ENCODE measurements at places on chromosomes 1 and 21.

DNA sequence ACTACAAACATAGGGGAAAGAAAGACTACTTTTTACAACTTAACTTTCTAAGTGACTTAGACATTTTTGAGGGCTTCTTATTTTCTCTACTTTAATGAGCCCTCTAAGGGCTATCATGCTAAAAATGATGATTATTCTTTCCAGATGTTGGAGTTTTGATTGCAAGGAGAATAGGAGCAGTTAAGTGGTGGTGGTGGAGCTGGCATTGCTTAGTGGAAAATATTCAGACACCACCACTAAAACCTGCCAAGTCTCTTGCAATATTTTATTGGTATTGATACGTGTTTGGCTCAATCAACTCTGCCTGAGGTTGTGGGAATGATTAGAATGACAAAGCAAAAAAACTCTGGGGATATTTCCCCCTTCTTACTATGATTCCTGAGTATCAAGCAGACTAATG lies 82.6 kb upstream of the PTGFR start:
- peak; percentile 92 for DNase-seq

GRCh38 chr1:87820668-87821334 lies 492.1 kb downstream of the LMO4 start:
- no peak for DNase-seq

DNA sequence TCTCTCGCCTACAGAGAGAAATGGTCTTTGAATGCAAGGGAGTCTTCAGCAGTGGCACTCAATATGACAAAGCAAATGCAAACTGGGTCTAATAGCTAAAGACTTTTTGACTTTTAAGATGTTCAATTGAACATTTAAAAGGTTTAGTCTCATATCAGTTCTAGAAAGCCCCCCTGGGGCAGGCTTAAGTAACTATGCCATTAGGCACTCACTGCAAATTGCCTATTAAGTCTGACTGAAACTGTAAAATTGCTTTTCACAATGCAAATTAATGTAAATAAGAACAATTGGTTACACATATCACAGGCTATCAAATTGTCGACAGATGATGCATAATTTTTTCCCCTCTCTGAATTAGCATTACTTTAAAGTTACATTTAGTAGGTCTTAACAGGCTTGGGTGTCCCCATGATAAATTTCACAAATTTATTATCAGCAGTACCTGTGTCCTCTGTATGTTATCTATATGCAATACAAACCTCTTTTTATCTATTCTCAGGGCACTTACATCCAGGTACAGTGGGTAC lies 329.1 kb downstream of the LRRIQ3 start:
- DNase-seq = no peak

DNA sequence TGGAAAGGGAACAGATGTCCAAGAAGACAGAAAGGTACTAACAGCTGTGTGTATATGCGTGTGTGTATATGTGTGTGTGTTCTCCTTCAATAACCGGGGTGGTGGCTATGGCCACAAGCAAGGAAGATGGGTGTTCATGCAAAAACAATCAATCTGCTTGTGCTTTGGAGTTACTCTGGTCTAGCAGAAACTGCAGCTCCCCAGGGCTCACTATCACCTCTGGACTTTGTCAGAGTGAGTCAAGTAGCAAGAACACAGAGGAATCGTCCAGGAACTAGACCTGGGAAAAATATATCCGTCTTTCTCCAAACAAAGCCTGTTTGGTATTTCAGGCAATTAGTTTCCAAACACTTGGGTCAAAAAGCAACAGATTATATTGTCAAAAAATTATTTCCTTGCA lies 68.6 kb downstream of the GNG12 start:
- DNase-seq = no peak

- DNase-seq = no peak
These were observed 35.3 kb downstream of the ACOT11 start for GRCh38 chr1:54583307-54583686.

GRCh38 chr1:3188150-3188971 lies 119.4 kb downstream of the PRDM16 start:
- no peak for DNase-seq

- peak; percentile 31 for DNase-seq
These were observed 1.2 kb upstream of the ZBTB40 start for GRCh38 chr1:22450351-22451021.

- no peak for DNase-seq
These were observed 55.2 kb downstream of the PRDM16 start for GRCh38 chr1:3124246-3124645.

- DNase-seq = no peak
These were observed 4.1 kb upstream of the TPRG1L start for GRCh38 chr1:3620708-3621107.

GRCh38 chr1:243325305-243325890 lies 69.6 kb downstream of the SDCCAG8 start:
- DNase-seq = peak; percentile 57

GRCh38 chr1:31607360-31607759 lies 10.1 kb upstream of the HCRTR1 start:
- no peak for DNase-seq

- no peak for DNase-seq
These were observed 39.3 kb upstream of the RGS18 start for GRCh38 chr1:192118881-192119405.

DNA sequence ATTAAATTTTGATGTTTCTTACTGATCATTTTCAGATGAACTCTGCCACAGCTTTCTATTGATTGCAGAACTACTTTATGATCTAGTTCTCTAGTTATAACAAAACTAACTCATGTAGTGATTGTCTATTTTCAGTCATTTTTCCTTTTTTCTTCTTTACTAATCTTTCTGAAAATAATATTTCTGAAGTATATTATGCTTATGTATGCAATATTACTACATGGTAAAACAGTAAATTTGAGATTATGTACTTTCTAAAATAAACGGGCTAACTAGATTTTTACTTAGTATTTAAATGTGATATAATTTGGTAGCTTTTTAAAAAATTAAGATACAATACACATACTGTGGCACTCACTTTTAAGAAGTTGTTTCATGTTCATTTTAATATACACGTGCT lies 7.6 kb downstream of the TSNAX start:
- no peak for DNase-seq

DNA sequence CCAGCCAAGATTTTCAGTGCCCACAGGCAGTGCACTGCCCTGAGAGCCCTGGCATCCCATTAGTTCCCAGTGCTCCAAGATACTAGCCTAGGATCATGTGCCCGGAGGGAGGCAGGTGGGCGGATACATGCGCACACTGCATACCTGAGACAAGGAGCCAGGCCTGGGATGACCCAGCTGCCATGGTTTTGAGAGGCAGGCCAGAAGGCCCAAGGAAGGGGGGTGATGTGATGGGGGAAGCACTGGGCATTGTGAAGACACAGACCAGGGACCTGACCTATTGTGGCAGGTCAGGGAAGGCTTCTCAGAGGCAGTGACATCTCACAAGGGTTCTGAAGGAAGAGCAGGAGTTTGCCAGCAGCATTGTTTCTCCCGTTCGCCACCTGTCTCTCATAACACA lies 3.6 kb downstream of the ZC3H12A start:
- no peak for DNase-seq

- peak; percentile 85 for DNase-seq
These were observed 90.4 kb downstream of the SLC45A1 start for GRCh38 chr1:8408151-8408839.

GRCh38 chr1:116391185-116391584 lies 18.1 kb downstream of the ATP1A1 start:
- DNase-seq = no peak

GRCh38 chr1:41807390-41807789 lies 111.3 kb downstream of the HIVEP3 start:
- no peak for DNase-seq

- no peak for DNase-seq
These were observed 7.0 kb downstream of the OR14I1 start for GRCh38 chr1:248695451-248696132.

GRCh38 chr1:230875370-230875769 lies 7.0 kb upstream of the C1orf198 start:
- DNase-seq = no peak

DNA sequence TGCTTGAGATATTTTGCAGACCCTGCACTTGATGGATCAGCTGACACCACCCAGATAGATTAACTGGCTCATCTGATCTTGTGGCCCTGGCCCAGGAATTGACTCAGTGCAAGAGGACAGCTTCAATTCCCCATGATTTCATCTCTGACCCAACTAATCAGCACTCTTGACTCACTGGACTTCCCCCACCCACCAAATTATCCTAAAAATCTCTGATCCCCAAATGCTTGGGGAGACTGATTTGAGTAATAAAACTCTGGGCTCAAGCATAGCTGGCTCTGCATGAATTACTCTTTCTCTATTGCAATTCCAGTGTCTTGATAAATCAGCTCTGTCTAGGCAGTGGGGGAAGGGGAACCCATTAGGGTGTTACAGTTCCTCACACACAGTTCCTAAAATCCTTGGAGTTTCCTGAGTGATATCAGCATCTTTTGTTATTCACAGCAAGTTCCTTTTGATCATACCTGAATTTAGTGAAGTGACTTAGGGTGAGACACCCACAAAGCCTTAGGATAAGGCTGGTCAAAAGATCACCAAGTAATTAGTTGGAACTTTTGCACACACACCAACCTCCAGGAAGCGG lies 104.2 kb downstream of the COP1 start:
- DNase-seq = no peak

GRCh38 chr1:111988743-111989453 lies 570 bp downstream of the KCND3 start:
- DNase-seq = peak; percentile 12

- no peak for DNase-seq
These were observed 17.3 kb downstream of the TMEM201 start for GRCh38 chr1:9605946-9606455.

GRCh38 chr1:153577624-153578051 lies 12.0 kb upstream of the S100A2 start:
- no peak for DNase-seq

DNA sequence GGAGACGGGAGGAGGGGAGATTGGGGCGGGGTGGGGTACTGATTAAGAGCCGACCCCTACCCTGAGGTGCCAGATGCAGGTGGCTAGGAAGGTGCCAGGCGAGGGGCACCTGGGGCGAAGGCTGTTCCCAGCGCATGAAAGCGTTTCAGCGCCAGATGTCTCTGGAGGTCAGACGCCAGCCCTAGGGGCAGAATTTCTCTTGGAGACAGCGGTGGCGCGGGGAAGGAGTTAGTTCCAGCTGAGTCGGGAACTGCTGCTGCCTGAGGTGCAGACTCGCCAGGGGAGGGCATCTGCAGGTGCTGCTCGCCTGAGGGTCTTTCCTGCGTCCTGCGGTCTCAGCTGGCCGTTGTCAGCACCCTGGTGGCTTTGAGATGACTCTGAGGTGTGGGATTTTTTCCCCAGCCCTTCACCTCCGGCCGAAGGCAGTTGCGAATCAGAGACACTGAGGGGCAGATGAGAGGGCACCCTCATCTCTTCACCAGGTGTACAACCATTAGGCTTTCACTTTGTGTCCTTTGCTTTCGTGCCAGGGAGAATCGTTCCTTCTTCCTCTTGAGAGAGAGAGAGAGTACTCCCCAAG lies 539 bp downstream of the CGN start:
- DNase-seq = peak; percentile 25

GRCh38 chr21:14548779-14549178 lies 2.7 kb upstream of the SAMSN1 start:
- no peak for DNase-seq

- DNase-seq = peak; percentile 4
These were observed 87.0 kb downstream of the NCAM2 start for GRCh38 chr21:21085206-21085605.

GRCh38 chr1:18293291-18293690 lies 185.7 kb downstream of the IGSF21 start:
- no peak for DNase-seq

- no peak for DNase-seq
These were observed 31.3 kb upstream of the CLCA4 start for GRCh38 chr1:86515597-86515996.

DNA sequence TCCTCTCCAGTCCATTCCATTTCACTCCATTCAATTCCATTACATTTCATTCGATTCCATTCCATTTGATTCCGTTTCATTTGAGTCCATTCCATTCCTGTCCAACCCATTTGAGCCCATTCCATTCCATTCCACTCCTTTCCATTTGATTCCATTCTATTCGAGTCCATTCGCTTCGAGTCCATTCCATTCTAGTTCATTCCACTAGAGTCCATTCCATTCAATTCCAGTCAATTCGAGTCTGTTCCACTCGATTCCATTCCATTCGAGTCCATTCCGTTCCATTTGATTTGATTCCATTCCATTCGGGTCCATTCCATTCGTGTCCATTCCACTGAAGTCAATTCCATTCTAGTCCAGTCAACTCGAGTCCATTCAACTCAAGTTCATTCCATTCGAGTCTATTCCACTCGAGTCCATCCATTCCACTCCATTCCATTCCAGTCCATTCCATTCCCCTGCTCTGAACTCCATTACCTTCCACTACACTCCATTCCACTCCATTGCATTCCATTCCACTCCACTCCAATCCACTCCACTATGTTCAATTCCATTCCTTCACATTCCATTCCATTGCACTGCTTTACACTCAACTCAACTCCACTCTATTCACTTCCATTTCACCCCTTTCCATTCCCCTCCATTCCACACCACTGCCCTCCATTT lies 2569.4 kb upstream of the TPTE start:
- DNase-seq = no peak

GRCh38 chr21:38979271-38980121 lies 173.8 kb downstream of the ETS2 start:
- DNase-seq = no peak

- DNase-seq = no peak
These were observed 13.6 kb downstream of the CSTB start for GRCh38 chr21:43762303-43763128.

- DNase-seq = peak; percentile 54
These were observed 2.7 kb downstream of the RORC start for GRCh38 chr1:151828921-151829320.

- DNase-seq = no peak
These were observed 5.3 kb downstream of the HTR1D start for GRCh38 chr1:23211955-23212354.

- no peak for DNase-seq
These were observed 74.4 kb downstream of the SUSD4 start for GRCh38 chr1:223289621-223290020.

GRCh38 chr21:25589887-25590286 lies 17.4 kb downstream of the MRPL39 start:
- no peak for DNase-seq

DNA sequence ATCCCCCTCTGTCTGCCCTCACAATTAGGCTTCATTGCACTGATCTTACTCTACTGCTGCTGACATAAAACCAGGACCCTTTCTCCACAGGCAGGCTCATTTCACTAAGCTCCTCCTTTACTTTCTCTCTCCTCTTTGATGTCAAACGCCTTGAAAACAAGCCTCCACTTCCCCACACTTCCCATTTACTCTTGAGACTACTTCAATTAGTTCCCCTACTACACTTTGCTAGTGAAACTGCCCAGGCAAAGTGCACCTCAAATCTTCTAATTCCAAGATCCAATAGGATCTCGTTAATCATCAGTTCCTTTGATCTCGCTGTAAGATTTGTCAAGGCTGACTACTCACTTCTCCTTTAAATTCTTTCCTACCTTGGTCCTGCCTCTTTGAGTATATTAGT lies 5.9 kb upstream of the CDC20 start:
- DNase-seq = no peak

- DNase-seq = peak; percentile 19
These were observed 836 bp upstream of the PRCC start for GRCh38 chr1:156766298-156767100.

GRCh38 chr1:179365342-179366092 lies at the start of gene AXDND1:
TSS of gene AXDND1 (plus strand) at chr1:179365971. CDS start at chr1:179366510, 539 bp downstream.
- DNase-seq = peak; percentile 97

All from muscle of leg (tissue), 16 donors.